Activated T-helper 9 cell treated with anti-CD3 and anti-CD28 coated beads, Interleukin-2, amount 50 U/mL, for 16 hours (primary cell): ENCODE measurements at places on chromosomes 16 and 17.

DNA sequence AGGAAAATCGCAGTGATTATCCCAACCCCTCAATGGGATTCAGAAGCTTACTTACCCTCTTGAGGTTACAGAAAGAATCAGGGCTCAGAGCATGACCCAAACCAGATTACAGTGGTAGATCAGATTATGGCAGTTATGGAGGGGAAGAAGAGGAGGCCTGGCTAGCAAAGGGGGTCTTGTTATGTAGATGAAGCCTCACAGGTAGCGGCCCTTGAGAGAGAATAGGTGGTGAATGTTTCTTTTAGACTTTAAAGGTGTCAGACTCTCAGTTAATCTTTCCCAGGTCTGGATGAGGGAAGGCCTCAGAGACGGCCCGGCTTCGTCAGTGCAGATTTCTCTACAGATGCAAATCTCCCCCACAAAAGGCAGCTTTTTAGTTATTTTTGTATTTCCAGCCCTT is 15.6 kb downstream of the RNF112 start:
- DNase-seq, result no peak

DNA sequence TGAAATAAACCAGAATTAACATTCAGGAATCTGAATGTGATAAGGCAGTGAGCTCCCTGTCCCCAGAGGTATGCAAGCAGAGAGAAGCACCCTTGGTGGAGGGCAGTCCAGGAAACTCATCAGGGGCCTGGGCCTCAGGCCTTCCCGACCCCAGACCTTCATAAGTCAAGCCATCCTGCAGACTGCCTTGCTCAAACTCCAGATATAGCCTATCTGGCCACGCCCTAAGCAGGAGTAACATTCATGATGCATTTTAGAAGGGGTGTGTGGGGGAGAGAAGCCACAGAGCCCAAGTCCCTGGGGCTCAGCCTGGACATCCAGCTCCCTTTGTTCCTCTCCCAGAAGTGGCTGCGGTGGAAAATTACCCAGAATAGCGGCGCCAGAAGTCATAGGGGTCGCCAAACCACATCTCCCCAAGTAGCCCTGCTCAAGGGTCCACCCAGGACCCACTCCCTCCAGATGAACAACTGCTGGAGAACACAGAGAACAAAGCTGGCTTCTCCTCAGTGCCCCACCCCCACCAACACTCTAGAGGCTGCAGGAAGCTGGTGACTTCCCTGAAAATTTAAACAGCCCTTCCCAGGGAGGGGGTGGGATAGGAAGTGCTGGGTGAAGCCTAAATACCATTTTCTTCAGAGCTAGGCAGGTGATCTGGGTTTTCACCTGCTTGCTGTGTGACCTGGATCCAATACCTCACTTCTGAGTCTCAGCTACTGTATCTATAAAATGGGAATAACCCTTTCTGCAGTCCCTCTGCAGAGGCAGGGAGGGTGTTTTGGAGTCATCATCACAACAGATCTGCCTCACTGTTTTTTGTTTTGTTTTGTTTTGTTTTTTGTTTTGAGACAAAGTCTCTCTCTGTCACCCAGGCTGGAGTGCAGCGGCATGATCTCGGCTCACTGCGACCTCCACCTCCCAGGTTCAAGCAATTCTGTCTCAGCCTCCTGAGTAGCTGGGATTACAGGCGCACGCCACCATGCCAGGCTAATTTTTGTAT is 1.5 kb upstream of the SREBF1 start:
- no peak for DNase-seq

DNA sequence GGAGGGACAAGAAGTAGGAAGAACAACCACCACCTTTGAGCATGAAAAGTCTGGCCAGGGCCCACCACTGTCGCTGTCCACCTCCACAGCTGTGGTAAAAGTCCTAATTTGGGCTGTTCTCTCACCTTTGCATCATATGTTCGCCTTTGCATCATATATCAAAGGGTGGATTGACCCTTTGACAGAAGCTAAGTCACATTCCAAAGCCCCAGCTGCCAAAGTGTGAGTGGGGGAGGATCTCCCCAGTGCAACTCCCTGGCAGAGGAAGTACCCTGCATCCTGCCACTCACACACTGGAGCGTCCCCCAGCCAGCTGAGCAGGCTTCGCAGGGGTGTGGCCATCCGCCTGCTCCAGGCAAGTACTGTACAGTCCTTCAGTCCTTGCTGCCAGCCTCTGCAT is 12.7 kb upstream of the SPECC1 start:
- DNase-seq, result no peak

- DNase-seq, result no peak
These were observed 18.6 kb downstream of the FOXN1 start for GRCh38 chr17:28524476-28525424.

GRCh38 chr17:7133424-7133823 is 18.8 kb upstream of the ASGR2 start:
- peak; percentile 44 for DNase-seq

- DNase-seq, result no peak
These were observed 80.8 kb upstream of the METRNL start for GRCh38 chr17:82998637-82999036.

DNA sequence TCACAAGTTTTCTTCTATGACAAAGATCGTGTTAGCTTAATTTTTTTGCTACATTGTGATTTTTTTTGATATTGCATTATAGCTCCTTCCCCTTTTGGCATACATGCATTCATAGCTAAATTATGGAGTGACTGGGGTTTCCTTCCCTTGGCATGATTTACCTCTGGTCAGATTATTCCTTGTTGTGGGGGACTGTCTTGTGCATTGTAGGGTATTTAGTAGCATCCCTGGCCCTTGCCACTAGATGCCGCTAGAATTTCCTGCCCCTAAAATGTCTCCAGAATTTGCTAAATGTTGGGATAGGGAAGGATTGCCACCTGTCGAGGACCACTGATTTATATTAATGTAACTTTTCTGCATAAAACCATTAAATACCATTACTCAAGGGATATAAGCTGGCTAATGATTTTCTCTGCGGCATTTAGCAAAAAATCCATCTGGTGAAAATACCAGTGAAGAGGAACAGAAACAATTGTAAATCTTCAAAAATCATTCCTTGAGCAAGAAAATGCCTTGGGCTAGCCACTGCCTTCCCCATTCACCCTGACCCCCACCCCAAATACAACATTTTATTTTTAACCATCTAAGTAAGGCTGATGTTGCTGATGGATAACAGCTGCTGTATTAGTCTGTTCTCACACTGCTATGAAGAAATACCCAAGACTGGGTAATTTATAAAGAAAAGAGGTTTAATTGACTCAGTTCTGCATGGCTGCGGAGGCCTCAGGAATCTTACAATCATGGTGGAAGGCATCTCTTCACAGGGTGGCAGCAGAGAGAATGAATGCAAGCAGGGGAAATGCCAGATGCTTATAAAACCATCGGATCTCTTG is 195.2 kb downstream of the MAP2K6 start:
- no peak for DNase-seq

DNA sequence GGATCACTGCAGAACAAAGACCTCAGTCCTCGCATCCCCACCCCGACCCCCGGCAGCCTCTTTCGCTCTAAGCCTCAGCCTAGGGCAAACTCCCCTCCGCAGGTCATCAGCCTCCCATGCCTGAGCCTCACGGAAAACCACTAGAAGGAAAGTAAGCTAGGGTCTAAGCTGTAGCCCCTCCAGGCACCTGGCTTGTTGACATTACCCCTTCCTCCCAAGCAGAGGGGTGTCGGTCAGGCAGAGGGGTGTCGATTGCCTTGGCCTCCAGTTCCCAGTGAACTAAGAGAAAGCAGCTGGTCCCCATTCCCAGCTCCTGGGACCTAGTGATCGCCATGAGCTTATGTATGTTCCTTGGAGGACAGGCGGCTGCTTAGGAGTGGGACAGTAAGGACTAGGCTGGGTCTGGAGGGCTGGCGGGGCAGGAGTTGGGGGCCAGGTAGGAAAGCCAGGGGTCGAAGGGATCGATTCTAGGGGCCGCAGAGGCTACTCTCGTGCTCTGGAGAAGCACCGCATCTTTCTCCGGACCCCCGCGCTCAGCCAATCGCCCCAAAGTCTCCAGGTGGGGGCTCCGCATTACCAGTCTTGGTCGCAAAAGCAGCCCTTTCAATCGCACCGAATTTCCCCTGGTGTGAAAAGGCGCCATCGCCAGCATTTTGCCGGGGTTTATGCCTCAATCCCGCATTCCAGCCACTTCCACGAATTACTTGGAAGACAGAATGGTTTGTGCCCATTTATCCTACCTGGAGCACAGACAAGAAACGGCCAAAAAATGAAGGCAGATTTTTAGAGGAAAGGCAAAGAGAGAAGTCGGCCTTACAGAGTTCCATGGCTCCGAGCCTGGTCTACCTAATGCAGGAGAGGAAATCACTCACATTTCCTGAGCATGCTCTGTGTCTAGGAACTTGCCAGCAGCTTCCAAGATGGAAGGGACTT is 21.3 kb upstream of the HOXB13 start:
- no peak for DNase-seq

GRCh38 chr16:85978291-85978775 is 79.4 kb downstream of the IRF8 start:
- no peak for DNase-seq

GRCh38 chr17:38922538-38923297 is 2.7 kb upstream of the LASP1NB start:
- DNase-seq, result no peak

DNA sequence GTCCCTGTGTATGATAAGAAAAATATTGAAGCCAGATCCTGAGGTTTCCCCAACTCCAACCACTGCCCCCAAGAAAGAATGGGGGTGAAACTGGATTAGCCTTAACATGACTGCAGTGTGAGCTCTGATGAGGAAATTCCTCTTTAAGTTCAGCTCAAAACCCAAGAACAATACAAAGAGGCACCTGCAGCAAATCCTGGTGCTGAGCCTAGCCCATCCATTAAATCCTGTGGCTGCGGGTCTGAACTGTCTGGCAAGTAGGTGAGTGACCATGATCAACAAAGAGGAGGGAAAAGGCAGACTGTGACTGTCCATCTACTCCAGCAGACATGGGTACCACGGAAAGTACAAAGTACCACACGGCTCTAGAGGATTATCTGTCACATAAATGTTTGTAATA is 64.2 kb downstream of the CREBBP start:
- no peak for DNase-seq

DNA sequence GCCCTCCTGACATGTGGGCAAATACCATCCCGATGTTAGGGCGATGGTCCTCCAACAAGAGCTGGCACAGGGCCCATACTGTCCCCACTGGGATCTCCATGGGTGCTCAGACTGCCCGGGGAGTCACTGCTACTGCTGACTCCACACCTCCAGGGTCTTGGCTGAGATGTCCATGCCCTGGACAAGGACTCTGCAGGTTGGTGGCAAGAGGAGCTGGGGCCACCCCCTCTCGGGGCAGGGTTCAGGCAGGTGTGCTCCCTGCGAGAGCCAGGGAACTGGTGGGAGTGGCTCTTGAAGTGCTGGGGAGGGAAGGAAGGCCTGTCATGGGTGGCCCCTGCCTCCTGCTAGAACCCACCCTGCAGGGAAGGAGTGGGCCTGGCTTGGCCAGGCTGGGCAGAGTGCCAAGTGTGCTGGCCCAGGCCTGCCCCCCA is 6.4 kb downstream of the CASKIN2 start:
- no peak for DNase-seq

GRCh38 chr16:11870399-11870798 is 19.1 kb upstream of the RSL1D1 start:
- no peak for DNase-seq

GRCh38 chr16:23317266-23317661 is 15.2 kb downstream of the SCNN1B start:
- DNase-seq, result no peak

GRCh38 chr17:38729886-38730525 is at the start of gene CISD3:
Gene CISD3 (plus strand): TSS chr17:38730341. CDS start chr17:38730359, 18 bp downstream.
- DNase-seq, result peak; percentile 82

DNA sequence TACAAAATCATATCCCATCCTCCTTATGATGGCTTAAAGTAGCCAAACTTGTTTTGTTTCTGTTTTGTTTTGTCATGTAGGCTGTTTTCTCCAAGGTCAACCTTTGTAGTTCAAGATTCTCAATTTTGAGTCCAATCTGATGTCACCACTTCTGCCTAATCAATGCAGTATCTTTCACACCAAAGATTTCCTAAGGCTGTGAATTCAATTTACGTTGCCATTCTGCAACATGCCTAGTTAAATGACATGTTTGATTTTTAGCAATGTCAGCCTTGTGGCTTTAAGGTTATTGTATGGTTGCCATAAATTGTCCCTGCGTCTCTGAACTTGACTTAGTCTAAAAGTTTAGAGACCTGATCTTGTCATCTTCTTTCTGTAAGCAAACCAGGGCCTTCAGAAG is 20.4 kb downstream of the ZNF213 start:
- DNase-seq, result no peak

GRCh38 chr16:28211758-28212531 is at the start of gene XPO6:
Gene XPO6 (minus strand): TSS chr16:28211965. CDS start chr16:28211368, 597 bp downstream.
- peak; percentile 99 for DNase-seq

DNA sequence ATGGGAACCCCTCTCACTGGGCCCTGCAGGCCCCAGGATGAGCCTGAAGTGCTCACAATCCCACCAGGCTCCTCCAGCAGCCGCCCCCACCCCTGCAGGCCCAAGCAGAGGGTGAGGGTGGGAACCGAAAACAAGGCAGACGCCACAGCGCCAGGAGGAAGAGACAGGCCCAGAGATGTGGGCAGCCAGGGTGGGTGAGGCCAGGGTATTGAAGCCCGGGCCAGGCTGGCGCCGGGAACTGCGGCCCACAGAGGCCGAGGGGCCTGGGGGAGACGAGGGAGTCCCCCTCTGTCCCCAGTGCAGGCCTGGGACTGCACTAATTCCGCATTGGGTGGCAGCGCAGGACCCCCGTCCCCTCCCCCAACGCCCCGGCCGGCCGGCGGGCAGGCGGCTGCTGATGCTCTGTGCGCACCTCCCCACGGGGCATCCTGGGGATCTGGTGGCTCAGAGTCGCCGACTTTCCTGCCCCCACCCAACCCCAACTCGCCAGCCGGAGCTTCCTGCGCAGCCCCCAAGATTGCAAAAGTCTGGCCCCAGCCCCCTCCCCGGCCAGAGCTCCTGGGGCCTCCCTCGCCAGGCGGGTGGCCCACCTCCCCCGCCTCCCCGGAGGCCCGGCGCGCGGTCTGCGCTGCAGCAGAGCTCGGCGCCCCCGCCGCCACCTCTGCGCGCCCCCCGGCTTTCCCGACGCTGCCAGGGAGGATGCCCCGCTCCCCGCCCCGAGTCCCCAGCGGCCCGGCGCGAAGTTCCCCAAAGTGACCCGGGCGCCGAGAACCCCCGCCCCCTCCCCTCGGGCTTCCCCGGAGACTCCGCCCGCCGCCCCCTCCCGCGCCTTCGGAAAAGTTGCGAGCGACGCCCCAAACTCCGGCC is 107.8 kb downstream of the ENGASE start:
- no peak for DNase-seq

- no peak for DNase-seq
These were observed 230.1 kb downstream of the SLC39A11 start for GRCh38 chr17:72862276-72862999.

DNA sequence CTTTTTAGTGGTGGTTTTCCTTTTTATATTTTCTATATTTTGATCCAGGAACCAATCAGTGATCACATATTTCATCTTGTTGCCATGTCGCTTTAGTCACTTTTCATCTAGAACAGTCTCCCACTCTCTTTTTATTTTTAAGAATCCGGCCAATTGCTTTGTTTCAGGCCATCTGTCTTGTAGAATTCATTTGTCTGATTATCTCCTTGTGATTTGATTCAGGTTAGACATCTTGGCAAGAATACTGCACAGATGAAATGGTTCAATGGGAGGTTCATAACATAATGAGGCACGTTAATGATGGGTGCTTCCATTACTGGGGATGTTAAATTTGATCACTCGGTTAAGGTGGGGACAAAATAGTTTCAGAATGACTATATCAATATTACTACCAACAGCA is 49.1 kb downstream of the NUP88 start:
- DNase-seq, result no peak
